T-helper 2 cell treated with Interferon-gamma antibody and Interleukin-4, amounts not matched to agents 5 μg/mL and 100 μg/mL, for 36 hours (primary cell): ENCODE measurements at places on chromosomes 3 and 15.

DNA sequence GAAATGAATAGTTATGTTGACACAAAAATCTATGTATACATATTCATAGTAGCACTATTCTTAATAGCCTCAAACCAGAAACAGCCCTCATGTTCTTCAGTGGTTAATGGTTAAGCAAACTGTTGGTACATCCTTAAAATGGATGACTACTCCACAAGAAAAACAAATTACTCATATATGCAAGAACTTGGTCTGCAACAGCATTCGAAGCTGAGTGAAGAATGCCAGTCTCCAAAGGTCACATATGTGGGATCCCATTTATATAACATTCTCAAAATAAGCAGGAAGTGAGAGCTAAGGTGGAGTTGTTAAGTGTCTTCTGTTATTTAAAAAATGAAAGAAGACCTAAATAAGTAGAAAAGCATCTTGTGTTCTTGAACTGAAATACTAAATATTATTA is 365.7 kb downstream of the GABRG3 start:
- no peak for DNase-seq

DNA sequence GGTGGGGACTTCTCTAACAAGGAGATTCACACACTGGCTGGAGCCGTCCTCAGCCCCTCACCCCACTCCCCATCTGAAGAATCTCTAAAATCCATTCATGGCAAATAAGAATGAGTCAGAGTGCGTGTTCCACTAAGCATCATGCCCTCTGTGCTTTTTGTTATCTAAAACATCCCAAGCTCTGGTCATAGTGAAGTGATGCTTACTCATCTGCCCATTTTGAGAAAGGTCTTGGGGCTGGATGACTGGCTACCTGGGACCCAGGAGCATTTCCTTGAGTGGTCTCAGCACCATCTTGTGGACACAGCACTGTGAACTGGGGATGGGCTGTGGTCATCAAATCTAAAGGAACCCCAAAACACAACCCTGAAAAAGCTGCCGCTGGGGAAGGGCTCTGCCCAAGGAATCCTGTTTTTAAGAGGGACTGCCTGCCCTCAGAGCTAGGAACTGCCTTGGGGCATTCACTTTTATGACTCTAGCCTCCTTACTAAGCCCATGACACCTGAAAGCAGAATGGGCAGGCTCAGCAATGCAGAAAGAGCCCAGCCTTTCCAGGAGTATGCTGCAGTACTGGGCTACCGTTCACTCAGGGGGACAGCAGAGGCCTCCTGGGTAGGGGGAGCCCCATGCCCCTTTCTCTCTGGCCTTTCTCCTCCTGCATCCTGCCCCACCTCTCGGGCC is 53.5 kb downstream of the ZBTB38 start:
- no peak for DNase-seq

DNA sequence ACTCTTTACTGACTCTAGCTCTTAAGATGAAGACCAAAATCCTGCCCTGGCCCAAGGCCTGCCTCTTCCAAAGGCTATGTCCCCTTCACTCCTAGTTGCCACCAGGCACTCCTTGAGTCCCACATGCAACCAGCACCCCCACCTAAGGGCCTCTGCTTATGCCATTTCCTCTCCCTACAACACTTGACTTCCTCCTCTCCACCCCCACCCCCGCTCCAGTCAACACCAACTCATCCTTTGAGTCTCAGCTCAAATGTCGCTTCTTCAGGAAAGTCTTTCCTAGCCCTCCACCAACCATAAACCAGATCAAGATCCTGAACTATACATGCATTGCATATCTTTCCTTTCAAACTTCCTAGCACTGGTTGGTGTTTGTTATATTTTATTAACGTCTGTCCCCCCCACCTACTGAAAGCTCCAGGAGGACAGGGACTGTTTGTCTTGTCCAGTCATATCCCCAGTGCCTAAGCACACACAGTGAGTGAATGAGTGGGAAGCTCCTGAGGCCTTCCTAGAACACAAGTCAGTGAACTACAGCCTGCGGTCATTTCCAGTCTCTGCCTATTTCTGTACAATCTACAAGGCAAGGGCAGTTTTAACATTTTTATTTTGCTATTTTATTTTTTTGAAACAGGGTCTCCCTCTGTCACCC is 7.3 kb downstream of the TBC1D2B start:
- DNase-seq, result no peak

GRCh38 chr15:45549541-45550220 is 27.1 kb upstream of the SLC30A4 start:
- no peak for DNase-seq

GRCh38 chr3:137108699-137109440 is 151.1 kb downstream of the IL20RB start:
- DNase-seq, result no peak
